ENCODE measurements at places on chromosomes 6 and 20.

DNA sequence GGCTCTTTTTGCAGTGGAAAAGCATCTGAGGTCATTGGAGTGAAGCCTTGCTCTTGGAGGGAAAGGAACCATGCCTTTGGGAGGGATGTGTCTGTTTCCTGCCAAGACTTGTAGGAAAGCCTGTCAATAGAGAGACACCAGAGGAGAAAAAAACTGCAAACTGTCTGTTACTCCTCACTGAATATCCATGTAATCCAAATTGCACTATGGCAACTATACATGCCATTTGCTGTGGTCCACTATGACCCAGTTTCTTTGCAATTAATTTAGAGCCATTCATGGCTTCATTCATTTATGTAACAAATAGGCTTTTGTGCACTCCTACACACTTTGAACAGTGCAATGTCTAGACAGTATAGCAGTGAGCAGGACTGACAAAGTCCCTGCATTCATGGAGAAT, 296.5 kb downstream of the SLC35F1 start:
- DNase-seq: no peak

DNA sequence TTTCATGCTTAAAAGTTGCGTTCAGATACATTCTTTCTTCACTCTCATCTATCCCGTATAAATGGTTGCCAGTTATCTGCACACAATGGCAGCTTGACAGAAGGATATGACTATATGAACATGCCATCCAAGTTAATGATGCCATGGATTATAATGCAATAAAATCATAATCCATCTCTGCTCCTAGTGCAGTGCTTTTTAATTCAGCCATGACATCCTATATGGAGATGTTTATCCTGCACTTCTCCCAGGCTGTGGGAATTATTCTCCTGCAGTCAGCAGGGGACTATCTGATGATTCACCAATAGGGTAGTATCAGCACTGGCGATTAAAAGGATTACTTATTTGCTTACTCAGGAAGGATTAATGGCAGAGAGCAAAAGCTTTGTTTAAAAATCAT, 273.8 kb downstream of the SAMD5 start:
- no peak for DNase-seq

DNA sequence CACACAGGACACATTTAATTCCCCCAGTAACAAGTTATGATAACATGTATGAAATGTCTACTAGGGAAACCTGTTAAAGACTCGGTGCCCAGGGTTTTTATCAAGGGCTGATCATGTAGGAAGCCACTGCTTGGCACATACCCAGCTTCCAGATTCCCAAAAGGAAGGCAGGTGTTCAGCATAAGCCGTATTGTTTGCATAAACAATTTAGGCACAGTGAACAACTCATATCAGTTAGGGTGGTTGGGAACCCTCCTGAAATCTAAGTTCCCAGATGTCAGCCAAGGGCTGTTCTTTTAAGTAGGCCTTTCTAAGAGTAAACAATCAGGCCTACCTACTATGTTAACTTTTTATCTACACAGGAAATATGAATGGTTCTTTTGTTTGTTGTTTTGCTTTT, 74.1 kb downstream of the ASXL1 start:
- DNase-seq: no peak

DNA sequence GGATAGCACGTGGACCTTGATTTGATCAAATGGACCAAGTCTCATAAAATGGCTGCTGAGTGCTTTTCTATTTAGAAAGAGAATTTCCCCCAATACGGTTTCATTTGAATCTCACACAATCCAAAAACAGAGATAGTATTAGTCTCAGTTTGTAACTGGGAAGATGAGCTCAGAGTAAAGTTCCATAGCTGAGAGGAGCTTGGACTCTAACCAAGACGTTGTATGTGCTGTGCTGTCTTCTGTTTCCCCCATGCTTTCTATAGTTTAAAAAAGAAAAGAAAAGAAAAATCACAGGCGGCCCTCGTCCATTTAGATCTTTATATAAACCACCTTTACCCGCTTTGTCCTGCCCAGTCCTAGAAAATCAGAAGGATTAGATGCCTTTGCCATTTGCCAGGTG, 58.1 kb downstream of the AKAP12 start:
- no peak for DNase-seq

- DNase-seq: no peak
These were observed 54.8 kb upstream of the BMP6 start for GRCh38 chr6:7671076-7671475.

GRCh38 chr6:121223930-121224329, 110.3 kb downstream of the TBC1D32 start:
- no peak for DNase-seq
